ENCODE measurements at places on chromosomes 3 and 15.

DNA sequence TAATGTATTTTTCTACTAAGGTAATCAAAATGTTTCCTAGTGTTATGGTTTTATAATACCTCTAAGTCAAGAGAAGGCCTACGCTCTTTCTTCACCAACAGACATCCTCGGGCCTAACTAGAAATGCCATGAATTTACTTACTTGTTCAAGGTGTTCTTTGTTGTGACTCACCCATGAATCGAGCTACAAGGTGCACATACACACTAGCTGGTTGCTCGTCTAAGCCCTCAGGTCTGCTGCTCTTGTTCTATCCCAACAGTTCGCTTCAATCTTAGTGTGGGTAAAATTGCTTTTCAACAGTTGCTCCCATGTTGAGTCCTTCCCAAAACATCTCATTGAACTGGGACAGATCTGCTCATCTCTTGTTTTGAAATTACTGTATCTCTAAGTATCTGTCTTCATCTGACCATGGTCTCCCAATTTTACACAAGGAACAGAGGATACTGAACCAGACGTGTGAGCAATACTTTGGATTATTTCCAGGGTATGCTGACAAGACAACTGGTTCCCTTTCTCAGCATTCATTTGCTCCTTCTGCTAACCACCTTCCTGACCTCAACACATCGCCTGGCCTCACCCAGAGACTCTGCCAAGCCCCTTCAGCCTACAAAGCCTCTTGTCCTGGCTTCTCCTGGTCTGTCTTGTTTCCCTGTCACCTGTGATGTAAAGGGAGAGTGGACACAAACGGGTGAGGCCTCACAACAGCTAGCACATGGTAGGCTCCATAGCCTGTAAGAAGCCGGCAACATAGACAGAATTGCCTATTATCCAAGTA, 84.2 kb downstream of the NEDD4 start:
- DNase-seq, result no peak

- DNase-seq, result peak; percentile 81
These were observed 1141.0 kb downstream of the IGSF11 start for GRCh38 chr3:117893638-117894037.

DNA sequence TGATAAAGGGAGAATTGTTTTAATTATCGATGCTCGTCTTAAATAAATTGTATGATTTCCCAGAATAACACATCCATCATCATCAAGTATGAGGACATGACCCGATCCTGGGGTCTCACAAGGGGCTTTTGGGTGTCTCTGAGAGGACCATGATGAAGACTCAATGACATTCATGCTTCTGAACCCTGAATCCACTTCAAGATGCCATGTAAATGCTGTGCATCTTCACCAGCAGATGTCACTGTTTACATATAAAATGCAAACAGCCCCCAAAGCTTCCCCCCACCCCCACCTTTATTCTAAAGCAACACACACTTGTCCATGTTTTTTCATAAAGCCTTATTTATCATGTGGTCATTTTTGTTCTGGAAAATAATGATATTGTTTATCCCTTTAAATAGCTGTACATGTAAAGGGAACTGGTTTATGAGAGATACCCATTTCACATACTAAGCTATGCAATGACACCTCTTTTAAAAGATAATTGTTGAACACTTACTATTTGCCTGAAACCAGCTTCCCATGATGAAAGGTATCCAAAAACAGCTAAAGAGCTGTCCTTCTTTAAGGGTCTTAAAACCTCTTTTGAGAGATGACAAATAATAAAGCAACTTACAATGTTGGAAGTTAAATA, 69.7 kb upstream of the UBE3A start:
- no peak for DNase-seq

GRCh38 chr15:63387748-63388493, 6.3 kb upstream of the CA12 start:
- DNase-seq, result no peak

GRCh38 chr3:18424213-18424728, 868 bp downstream of the SATB1 start:
- no peak for DNase-seq

GRCh38 chr3:177580437-177580836, 383.2 kb upstream of the TBL1XR1 start:
- no peak for DNase-seq

DNA sequence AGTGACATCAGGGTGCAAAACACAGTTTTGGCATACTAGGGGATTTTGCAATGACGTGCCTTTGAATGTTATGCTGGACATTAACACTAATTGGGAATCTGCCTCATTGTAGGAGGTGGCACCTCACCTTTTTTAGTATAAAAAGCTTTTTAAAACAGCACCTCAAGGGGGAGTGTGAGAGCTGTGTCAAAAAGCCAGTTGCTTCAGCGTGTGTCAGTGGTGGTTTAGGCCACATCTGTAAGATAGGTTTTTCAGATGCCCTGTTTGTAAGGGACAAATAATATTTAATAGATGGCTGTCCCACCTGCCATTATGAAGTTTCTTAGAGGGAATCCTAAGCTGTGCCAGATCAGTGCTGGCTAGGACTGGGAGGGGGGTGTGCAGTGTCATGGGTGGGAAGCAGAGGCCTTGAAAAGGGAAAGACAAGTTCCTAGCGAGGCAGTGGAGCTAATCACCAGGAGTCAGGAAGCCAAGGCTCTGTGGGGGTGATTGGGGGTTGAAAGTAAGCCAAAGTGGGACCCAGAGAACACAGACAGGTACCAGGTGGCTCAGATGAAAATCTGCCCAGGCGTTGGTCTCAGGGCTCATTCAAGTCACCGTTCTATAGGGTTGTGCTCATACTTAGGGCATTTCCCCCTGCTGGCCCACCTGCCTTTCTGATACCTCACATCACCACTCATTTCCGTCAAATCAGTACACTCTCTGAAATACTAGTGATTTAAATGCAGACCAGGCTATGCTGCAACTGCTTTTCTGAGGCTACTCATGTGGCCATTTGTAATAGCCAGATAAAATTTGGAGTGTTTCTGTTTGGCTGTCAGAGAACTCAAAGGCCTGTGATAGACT, 120.5 kb downstream of the BBX start:
- DNase-seq, result no peak

DNA sequence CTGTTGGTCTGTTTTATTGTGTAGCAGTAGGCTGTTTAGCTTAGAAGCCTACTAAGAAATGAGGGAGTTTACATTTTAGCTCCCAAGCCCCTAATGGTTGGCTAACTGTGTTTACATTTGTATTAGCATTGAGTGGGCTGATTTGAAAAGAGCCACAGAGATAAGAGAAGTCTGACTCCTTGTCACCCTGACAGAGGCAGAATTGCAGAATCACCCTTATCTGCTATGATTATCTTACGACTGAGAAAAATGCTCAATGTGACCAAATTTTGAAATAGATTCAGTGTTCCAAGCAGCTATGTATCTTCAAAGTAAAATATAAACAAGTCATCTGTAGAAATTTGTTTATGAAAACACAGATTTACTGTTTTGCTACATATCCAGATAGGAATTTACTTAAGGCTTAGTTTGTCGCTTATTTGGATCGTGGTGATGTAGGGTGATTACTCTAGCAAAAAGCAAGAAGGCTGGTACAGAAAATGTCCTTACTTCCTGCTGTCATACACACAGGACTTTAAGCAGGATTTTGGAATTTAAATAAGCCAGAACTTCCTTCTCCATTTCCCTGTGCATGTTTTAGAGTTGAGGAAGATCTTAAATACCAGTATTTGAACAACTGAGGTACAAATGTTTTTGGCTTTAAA, 19.0 kb downstream of the SEMA6D start:
- no peak for DNase-seq

GRCh38 chr3:8481380-8481779, 20.2 kb upstream of the LMCD1 start:
- no peak for DNase-seq

GRCh38 chr3:169029674-169030285, 633.7 kb downstream of the MECOM start:
- DNase-seq, result no peak

DNA sequence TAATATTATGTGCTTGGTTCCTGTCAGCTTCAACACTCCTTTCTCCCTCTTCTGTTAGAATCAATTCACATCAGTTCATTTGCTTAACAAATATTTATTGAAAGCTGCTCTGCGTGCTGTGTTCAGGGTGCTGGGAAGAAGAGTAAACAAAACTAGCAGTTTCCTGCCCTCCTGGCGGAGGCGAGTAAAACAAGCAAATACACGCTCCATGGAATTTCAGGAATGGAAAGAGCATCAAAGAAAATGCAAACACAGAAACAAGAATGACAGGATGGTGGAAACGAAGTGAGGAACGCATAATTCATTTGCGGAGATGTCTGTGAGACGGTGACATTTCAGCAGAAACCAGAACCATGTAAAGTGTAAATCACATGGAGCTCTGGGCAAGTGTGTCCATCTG, 49.4 kb upstream of the SPTSSB start:
- peak; percentile 17 for DNase-seq

- DNase-seq, result no peak
These were observed 114.6 kb downstream of the NFKBIZ start for GRCh38 chr3:101963902-101964362.

DNA sequence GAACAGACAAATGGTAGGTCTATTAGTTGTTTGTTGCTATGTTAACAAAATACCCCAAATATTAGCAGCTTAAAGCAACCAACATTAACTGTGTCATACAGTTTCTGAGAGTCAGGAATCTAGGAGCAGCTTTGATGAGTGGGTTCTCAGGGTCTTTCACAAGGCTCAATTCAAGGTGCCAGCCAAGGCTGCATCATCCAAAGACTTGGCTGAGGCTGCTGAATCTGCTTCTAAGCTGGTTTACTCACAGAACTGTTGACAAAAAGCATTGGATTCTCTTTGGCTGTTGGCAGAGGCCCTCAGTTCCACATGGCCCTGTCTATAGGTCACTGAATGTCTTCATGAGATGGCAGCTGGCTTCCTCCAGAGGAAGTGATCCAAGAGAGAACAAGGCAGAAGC, 40.3 kb upstream of the TSC22D2 start:
- no peak for DNase-seq

DNA sequence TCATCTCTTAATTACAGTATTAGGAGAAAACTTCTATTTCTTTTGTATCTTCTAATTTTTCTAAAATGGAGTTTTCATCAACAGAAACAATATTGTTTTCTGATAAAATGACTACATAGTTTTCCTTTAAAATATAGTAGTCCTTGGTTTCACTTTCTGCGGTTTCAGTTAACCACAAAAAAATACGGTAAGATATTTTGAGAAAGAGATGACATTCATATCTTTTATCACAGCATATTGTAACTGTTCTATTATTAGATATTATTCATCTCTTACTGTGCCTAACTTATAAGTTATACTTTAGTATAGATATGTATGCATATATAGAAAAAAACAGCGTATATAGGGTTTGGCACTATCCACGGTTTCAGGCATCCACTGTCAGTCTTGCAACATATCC, 2.3 kb downstream of the B4GALT4 start:
- DNase-seq, result no peak

DNA sequence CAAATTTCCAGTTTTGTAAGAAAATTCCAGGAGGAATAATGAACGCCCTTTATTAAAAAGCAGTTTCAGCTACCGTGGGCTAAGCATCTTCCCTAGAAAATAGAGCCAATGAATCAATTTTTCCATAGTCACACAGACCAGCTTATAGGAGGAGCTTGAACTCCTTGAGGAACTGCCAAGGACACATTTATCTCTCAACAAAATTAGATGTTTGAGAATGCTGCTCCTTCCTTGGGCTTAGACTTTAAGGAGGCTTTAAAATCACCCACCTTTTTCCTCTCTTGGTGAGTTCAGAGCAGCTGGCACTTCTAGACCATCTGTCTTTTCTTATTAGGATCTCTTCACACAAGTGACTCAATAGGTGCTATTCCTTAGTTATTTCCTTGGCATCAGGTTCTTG, 588.0 kb downstream of the SQOR start:
- no peak for DNase-seq

- no peak for DNase-seq
These were observed 23.9 kb upstream of the FRMD4B start for GRCh38 chr3:69409831-69410230.

DNA sequence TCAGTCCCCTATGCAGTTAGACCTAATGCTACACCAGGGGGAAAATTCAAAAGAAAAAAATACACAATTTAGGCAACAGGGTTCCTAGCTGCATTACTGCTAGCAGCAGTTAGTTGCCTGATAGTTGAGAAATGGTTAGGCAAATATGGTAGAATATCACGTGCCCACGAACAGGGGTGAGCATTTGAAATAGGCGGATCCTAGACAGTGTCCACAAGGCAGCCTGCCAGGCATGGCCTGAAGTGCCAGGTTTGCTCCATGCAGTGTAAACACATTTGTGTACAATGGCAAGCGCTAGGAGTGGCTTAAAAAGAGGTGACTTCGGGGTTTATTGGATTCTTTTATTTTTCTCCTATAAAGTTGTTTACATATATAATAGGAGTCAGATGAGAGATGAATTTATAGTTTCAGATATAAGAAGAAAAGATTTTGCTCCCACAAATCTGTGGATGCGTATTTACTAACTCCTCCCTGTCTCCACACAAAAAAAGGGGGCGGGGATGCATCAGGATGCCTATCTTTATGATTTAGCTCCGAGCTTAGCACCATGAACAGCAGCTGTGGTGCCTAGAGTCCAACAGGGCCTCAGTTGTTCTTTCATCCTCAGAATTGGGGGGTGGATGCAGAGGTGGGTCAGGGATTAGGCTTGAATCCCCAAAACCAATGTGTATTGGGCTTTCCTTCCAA, 3.9 kb upstream of the TGM4 start:
- no peak for DNase-seq

DNA sequence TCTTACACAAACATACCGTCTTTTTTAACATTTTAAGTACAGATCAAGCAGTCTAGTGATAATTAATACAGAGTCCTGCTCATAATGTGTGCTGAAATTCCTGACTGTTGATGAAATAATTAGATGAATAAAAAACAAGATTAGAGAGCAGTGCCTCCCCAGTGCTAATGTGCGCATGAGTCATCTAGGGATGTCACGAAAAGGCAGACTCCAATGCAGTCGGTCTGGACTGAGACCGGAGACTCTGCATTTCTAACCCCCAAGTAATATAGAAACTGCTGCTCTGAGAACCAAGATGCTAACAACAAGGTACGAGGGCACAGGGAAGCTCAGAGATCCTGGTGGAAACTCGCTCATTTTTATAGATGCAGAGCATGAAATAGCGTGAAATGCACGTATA, 61.4 kb downstream of the COL8A1 start:
- no peak for DNase-seq

Measured in NCI-H1417 treated with DMSO at 0.1 percent for 48 hours (cell line).